Upper lobe of right lung (tissue), 1 donor: ENCODE measurements at places on chromosomes 5 and 9. TPM values are rescaled to one million over a fixed set of nuclear protein-coding genes. Genes with fewer than 3 reads are reported as not detected.

Gene PCDHGB5
- total RNA-seq, result 11.0 TPM

DNA sequence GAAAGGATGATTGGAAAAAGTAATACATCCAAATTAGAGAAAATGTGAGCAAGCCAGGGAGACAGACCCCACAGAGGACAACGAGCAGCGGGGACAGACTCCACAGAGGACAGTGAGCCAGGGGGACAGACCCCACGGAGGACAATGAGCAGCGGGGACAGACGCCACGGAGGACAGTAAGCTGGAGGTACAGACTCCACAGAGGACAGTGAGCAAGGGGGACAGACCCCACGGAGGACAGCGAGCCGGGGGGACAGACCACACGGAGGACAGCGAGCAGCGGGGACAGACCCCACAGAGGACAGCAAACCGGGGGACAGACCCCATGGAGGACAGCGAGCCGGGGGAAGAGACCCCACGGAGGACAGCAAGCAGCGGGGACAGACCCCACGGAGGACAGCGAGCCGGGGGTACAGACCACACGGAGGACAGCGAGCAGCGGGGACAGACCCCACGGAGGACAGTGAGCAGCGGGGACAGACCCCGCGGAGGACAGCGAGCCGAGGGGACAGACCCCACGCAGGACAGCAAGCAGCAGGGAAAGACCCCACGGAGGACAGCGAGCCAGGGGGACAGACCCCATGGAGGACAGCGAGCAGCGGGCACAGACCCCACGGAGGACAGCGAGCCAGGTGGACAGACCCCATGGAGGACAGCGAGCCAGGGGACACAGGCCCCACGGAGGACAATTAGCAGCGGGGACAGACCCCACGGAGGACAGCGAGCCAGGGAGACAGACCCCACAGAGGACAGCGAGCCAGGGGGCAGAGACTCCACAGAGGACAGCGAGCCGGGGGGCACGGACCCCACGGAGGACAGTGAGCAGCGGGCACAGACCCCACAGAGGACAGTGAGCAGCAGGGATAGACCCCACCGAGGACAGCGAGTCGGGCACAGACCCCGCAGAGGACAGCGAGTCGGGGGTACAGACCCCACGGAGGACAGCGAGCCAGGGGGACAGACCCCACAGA, 1.9 kb upstream of the ZDHHC11 start:
- peak; percentile 48 for DNase-seq

Gene PALM2AKAP2
- total RNA-seq, result 52.4 TPM

Gene FOXD4L6
- not detected for total RNA-seq

DNA sequence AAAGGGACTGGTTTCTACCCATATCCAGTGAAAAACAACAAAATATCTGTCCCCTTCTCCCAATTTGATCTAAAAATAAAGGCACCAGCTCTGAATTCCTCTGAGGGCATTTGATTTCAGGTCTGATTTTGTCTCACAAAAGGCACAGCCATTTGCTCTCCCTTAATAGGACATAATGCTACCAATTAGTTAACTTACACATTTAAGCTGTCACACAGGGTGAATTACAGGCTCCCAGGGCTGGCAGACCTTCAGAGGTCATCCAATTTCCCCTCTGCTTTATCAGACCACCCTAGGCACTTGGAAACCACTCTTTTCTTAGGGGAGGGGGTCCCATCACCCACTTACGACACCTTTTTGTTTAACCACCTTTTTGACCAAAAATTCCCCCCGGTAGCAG, 319.9 kb downstream of the SPOCK1 start:
- no peak for DNase-seq

Gene RNF183
- total RNA-seq, result not detected

GRCh38 chr9:89052470-89053097, 61.3 kb downstream of the S1PR3 start:
- no peak for DNase-seq

Gene C1QTNF2
- total RNA-seq, result 2.2 TPM

Gene TRIM14
- 38.7 TPM for total RNA-seq

Gene SPATA6L
- total RNA-seq, result 12.6 TPM
